MCF 10A (cell line): ENCODE measurements at places on chromosomes 1 and 21. TPM values are rescaled to one million over a fixed set of nuclear protein-coding genes. Genes with fewer than 3 reads are reported as not detected.

PRXL2B gene
- 10.3 and 12.6 TPM in 2 replicates for total RNA-seq

FCRL2 gene
- total RNA-seq: not detected in 2 replicates

KRTAP10-6 gene
- not detected in 2 replicates for total RNA-seq

FCMR gene
- 10.1 and 18.0 TPM in 2 replicates for total RNA-seq

NBPF3 gene
- total RNA-seq: 5.5 and 6.5 TPM in 2 replicates

RIPK4 gene
- 14.0 and 22.3 TPM in 2 replicates for total RNA-seq
